ENCODE measurements at places on chromosomes 3 and 15.

- DNase-seq, result no peak
Measured at GRCh38 chr3:73621388-73621787, 3.4 kb downstream of the PDZRN3 start.

GRCh38 chr3:56890448-56891091, 88.8 kb upstream of the ARHGEF3 start:
- DNase-seq, result no peak

DNA sequence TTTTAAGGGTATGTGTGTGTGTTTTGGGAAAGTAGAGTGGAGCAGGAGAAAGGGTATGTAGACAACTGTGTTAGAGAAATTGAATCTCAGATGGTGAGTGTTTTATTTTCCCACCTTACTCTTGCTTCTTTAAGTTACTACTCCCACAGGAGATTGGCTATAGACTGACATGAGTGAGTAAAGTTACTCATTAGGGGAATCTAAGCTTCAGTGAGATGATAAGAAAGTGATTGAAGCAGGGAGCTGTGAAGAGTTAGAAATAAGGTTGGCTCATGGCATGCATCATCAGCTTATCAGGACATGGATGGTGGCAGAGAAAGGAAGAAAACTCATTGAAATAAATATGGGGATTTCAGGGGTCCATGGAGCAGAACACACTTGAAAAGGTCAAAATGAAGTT, 88.9 kb downstream of the MBNL1 start:
- DNase-seq, result no peak

GRCh38 chr15:41727143-41727542, 47.1 kb upstream of the MAPKBP1 start:
- no peak for DNase-seq

DNA sequence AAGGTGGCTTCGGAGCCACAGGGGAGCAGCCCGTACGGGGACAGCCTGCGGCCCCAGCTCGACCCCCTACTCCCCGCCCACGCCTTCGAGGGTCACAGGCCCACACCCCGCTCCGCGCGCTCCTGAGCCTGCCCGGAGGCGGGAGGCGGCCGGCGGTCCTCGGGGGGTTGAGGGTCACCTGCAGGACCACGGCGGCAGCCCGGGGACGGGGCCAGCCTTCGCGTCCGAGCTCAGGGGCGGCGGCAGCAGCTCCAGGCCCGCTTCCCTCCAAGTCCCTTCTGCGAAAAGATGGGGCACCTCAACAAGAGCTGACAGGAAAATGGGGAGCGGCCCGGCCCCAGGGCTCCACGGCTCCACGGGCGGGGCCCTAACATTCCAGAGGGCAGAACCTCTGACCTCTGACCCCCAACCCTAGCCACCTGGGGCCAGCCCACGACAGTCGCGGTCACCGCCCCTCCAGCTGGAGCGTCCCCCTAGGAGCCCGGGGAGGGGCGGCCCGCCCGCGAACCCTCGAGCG, 428 bp downstream of the LYSMD4 start:
- DNase-seq, result no peak

DNA sequence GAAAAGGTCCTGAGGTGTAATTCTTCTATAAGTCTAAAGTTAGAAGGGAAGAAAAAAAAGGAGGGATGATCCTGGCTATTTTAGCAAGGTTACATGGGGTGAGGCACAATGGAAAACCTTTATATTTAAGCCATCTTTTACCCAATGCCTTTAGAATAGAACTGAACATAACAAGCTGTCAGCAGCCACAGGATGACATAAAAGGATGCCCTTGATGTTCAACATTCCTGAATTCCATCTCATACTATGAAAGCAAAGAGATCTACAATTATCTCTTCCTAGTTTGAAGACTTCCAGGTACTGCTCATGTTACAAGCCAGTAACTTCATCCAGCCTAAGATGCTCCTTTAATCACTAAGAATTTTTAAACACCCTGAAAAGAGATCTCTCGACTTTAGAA, 26.9 kb downstream of the NEK10 start:
- no peak for DNase-seq

DNA sequence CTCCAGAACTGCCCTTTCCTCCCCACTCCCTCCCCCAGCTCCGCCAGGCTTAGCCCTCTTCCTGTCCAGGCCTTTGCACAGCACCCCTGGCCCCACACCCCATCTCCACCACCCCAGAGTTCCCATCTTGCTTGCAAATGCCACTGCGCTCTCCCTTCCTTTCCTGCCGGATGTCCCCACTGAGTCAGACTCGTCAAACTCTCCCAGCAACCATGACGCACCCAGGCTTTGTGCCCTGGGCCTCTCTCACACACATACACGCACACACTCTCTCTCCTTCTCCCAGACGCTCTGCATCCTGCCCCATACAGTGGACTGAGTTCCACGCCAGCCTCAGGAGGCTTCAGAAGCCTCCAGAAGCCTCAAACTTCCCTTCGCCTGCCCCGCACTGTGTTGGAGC, 2.8 kb upstream of the CCDC9B start:
- no peak for DNase-seq

- DNase-seq, result no peak
Measured at GRCh38 chr3:111831840-111832239, 27.2 kb upstream of the PHLDB2 start.

- no peak for DNase-seq
Measured at GRCh38 chr3:140296796-140297352, 361.9 kb downstream of the CLSTN2 start.

- no peak for DNase-seq
Measured at GRCh38 chr3:149382101-149382467, 4.6 kb upstream of the TM4SF1 start.

GRCh38 chr15:67508407-67508806, 12.5 kb upstream of the C15orf61 start:
- DNase-seq, result no peak

- DNase-seq, result no peak
Measured at GRCh38 chr3:146164071-146164470, 3.1 kb upstream of the PLOD2 start.

DNA sequence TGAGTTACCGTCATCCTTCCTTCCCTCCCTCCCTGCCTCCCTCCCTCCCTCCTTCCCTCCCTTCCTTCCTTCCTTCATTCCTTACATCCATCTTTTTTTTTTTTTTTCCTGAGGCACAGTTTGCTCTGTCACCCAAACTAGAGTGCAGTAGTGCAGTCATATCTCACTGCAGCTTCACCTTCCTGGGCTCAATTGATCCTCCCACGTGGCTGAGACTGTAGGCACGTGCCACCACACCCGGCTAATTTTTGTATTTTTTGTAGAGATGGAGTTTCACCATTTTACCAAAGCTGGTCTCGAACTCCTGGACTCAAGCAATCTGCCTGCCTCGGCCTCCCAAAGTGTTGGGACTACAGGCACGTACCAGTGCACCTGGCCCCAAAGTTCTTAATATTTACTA, 25.8 kb downstream of the USP3 start:
- no peak for DNase-seq

DNA sequence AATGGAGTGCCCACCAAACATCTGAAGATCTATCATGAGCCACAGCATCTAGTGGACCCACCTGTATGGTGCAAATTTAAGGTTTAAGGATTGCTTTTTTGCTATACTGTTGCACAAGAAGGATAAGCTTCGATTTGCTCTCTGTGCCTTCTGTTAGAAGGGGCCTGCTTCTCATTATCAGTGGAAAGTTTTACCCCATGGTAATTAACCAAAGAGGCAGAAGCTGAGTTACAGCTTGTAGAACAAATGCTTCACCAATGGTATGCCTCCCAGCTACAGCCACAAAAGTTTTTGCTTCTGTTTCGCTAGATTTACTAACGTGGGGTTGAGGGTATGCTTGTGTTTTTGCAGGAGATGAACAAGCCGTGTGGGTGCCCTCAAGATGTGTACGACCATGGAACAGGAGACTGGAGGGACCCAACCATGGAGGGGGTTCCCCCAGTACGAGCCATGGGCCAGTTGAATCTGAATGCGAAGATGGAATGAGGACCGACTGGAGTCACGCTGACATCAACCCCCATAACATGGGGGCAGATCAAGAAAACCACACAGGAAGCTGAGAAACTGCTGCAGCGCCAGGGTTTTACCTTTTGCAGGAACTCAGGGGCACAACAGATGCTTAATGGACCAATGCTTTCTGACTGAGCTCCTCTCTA, 43.5 kb downstream of the ACAD9 start:
- DNase-seq, result no peak

GRCh38 chr3:169945313-169945712, 21.3 kb upstream of the SEC62 start:
- no peak for DNase-seq

GRCh38 chr3:40304352-40304751, 5.2 kb upstream of the EIF1B start:
- no peak for DNase-seq

DNA sequence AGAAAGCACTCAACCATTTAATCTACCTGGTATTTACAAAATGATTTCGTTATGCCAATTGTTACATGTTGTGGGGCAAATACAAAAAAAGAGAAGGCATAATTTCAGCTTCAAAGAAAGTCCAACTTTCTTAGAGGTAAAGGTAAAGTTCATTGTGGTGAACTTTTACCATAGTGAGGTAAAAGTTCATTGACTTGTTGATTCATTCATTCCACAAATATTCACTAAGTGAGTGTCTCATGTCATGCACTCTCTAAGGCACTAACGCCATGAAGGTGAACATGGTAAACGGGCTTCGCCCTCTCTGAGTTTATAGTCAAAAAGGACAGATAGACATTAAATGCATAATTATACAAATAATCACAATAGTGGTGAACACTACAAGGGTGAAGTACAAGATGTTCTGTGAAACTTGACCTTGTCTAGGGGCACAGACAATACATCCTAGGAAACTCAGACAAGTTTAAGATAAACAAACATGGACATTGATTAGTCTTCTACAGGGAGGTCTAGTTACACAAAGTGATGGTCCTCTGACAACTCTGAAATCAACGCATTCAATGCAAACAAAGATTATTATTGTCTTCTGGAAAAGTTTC, 378.6 kb downstream of the MAGI1 start:
- DNase-seq, result no peak

- DNase-seq, result no peak
Measured at GRCh38 chr15:35312344-35312743, 227.2 kb upstream of the NANOGP8 start.

DNA sequence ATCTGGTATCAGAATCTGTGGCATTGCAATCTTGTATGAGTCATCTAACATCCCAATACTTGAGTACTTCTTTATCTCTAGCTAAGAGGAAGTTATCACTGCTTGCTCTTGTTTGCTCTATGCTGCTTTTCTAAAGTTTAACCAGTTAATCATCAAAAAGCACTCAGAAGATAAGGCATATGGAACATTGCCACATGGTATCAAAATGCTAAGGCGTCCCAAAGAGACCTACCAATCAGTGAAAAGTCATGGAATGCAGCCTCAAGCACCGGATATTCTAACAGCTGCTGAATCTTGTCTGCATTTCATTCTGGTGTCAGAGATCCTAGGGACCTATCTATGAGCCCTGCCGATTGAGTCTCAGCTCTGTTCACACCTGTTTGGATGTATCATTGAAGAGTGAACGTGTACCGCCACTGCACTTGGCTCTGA, 192.8 kb downstream of the ARPP21 start:
- no peak for DNase-seq

GRCh38 chr3:173659972-173660371, 262.4 kb downstream of the NLGN1 start:
- DNase-seq, result no peak

- DNase-seq, result no peak
Measured at GRCh38 chr15:68188647-68189046, 16.5 kb downstream of the CALML4 start.

DNA sequence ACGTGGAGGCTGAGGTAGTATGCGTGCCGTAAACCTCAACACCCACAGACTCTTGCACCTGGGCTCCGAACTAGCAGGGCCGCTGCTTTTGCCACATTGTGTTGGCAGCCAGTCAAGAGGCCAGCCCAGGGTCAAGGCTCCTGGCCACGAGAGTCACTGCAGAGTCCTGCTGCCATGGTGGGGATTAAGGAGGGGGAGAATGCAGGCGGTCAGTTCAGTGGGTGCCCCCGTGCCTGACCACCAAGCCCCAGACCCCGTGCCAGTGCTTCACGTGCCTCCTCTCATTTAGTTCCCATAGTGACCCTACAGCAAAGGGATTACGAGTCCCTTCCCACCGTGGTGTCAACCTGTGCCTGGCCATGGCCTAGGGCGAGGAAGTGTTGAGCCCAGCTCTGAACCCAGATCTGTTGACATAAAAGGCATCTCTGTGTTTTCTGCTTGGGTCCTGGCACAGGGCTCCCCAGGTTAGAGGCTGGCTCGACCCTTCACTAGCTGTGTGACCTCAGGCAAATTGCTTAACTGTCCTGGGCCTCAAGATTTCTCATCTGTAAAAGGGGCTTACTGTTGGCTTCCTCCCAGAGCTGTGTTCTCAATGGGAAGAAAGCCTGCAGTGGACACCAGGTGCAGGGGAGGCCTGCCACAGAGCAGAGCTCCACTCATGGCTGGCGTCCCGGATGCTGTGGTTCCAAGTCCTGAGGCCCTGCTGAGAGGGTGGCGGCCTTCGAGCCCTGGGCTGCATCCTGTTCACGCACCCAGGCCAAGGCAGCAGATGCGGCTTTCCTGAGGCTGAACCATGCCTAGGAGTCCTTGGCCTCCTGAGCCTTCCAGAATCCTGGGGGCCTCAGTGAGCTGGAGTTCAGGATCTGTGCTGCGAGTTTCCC, 32.8 kb downstream of the FBLN2 start:
- DNase-seq, result no peak

- no peak for DNase-seq
Measured at GRCh38 chr15:55248895-55249294, 40.7 kb downstream of the RAB27A start.

DNA sequence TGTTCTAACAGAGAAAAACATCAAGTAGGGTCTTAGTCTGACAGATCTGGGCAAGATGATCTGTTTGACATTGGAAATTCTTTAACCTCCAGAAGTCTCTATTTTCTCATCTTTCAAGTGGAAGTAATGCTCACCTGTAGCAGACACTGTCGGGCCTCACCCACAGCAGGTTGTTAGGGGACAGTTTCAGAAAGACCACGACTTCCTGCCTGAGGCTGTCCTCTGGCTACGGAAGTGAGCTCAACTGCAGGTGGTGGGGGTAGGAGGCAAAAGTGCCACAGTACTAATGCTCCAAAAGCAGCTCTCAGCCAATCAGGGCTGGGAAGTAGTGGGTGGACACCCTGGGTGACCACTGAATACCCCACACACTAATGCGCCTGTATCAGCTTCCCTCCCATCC, 111.4 kb upstream of the TOPAZ1 start:
- no peak for DNase-seq

DNA sequence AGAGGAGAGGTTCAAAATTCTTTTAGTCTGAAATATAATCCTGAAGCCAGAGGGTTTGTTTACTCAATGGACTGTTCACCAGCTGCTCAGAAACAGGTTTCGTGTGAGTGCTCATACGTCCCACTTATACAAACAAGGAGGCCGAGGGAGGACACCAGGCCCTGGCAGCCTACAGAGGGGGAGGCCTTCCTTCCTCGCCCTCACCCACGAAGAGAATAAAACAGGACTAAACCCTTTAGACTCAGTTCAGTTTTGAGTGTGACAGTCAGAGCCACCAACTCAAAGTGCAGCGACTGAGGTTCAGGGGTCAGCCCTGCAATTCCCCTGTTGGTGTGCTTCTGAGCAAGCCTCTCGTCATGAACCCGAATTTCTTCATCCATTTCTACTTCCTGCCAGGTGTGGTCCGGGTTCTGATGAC, 17.3 kb downstream of the FAM174B start:
- peak; percentile 72 for DNase-seq
